Hepatocyte (in vitro differentiated cells): ENCODE measurements at places on chromosomes 3 and 15. TPM values are rescaled to one million over a fixed set of nuclear protein-coding genes. Genes with fewer than 3 reads are reported as not detected.

The THRB gene
- polyA plus RNA-seq: 26.8 and 28.1 TPM in 2 replicates

The AP2M1 gene
- 389 and 436 TPM in 2 replicates for polyA plus RNA-seq

- DNase-seq: no peak
Observed at GRCh38 chr15:39784638-39785037, 2.0 kb upstream of the FSIP1 start.

- DNase-seq: no peak
Observed at GRCh38 chr15:83014205-83014653, 2.8 kb upstream of the C15orf40 start.

DNA sequence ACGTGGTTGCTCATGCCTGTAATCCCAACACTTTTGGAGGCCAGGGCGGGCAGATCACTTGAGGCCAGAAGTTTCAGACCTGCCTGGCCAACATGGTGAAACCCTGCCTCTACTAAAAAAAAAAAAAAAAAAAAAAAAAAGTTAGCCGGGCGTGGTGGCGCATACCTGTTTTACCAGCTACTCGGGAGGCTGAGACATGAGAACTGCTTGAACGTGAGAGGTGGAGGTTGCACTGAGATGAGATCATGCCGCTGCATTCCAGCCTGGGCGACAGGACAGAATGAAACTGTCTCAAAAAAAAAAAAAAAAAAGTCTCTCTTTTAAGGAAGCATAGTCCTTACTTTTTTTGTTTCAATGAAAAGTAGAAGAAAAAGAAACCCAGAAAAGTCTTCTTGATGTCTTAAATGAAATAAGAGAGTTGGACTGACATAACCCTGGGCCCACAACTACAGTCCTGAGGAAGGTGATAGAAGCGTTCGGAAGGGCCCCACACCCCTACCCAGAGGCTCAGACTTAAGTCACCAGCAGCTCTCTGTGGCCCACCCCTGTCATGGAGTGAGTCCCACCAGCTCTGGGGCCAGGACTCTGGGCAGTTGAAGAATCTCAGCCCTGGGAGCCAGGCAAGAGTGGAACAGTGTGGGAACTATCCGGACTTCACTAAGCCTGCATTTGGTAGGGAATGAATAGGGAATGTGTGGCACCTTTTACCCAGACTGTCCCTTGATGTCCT lies 2.6 kb downstream of the NME9 start:
- no peak for DNase-seq

DNA sequence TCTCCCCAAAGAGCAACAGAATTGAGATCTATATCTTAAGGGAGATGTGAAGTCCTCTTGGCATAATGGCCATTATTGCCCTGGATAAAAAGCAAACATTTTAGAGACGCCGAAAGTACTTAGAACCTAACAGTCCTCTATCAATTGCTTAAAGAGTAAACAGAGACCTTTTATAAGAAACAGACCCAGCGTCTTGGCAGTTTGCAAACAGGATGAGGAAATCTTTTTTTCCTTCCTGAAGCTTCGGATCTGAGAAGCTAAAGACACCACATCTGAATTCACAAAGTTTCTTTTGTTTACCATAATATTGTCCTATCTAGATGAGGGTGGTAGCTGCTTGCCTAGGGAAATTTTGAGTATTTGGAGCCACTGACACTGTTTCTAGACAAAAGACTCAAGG lies 59.9 kb upstream of the LIMD1 start:
- DNase-seq: no peak
